ENCODE measurements at places on chromosomes 4 and X.

- DNase-seq = no peak
Measured at GRCh38 chr4:167144605-167145004, 89.7 kb downstream of the SPOCK3 start.

DNA sequence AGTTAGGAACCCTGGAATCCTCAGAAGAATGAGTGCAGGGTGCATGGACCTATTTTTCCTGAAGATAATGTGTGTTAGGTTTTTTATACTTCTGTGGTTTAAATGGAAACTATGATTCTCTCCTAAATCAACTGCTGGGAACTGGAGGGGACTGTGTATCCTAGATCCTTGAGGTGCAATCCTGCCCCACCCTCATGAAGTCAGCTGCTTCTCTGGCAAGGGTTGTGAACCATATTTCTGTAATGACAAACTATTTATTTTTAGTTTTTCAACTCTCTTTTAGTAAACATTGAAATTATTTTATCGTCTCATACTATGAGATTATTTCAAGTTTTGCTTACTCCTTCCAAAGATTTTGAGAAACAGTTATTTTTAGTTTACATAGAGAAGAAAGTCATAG lies 25.8 kb upstream of the VEGFC start:
- no peak for DNase-seq

- no peak for DNase-seq
Measured at GRCh38 chrX:134171661-134172587, 65.1 kb upstream of the CCDC160 start.

GRCh38 chr4:10063544-10064300 lies 42.4 kb upstream of the SLC2A9 start:
- DNase-seq = no peak

- no peak for DNase-seq
Measured at GRCh38 chr4:7408166-7408565, 26.6 kb downstream of the PSAPL1 start.

- no peak for DNase-seq
Measured at GRCh38 chr4:125522992-125523391, 208.2 kb downstream of the FAT4 start.
